ENCODE measurements at places on chromosomes 7 and 10. TPM values are rescaled to one million over a fixed set of nuclear protein-coding genes. Genes with fewer than 3 reads are reported as not detected.

GIMAP6 gene
- 14.0 TPM for polyA plus RNA-seq

ERVW-1 gene
- polyA plus RNA-seq, result 1.4 TPM

- no peak for DNase-seq
Observed at GRCh38 chr10:59688921-59689351, 20.7 kb downstream of the SLC16A9 start.

DNA sequence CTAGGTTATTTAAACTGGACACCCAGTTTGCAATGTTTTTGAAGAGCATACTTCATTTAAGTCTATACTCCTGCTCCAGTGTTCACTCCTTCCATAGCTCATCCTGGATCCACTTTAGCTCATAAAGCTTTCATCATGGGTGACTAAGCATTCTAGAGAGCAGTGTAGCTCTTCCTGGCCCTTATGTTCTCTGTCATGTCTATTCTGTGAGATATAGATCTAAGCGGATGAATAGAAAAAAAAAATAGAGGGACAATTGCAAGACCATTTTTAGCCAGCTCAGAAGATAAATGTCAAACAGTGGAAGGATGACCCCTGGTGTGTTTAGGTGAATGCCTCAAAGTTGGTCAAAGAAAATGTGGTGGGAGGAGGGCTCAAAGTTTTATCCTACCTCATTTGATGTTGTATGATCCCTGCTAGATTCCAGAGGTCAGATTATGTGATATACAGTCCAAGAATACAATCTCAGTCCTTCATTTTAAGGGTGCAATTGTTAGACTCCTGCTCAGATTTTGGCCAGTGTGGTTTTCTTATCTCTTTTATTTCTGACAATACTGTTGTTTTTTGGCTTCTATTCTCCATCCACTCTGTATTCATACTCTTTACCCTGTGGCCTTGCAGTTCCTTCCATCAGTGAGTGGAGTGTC lies 7.5 kb upstream of the HECW1 start:
- no peak for DNase-seq

GRCh38 chr7:73668886-73669230 lies 1.2 kb downstream of the VPS37D start:
- no peak for DNase-seq

DNA sequence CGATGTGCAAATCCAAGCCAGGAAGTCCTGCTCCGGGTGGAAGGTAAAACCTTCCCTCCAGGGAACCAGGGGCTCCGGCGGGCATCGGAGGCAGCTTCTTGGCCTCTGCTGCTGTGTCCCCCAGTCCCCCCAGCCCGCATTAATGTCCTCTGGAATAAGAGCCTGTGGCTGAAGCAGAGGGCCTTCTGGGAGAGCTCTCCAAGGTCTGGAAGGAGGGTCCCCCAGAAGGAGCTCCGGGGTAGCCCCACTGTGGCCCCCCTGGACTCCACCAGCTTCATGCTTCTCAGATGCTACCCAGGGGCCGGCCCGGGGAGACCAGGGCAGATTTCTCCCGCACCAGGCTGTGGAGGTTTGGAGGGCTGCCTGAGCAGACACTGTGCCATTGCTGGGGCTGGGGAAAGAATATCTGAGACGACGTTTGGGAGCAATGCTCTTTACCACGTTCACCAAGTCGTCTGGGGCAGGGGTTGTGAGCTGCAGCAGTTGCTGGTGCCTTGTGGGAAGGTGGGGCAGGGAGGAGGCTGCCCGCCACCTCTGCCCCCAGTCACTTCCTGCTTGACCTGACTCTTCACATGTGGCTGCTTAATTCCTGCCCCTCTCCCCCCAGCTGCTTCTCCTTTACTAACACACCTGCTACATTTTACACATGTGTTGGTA lies 8.3 kb downstream of the ZNF853 start:
- no peak for DNase-seq

ORAI2 gene
- 7.4 TPM for polyA plus RNA-seq

PON3 gene
- 3.8 TPM for polyA plus RNA-seq
